ENCODE measurements at places on chromosomes 7 and 10. TPM values are rescaled to one million over a fixed set of nuclear protein-coding genes. Genes with fewer than 3 reads are reported as not detected.

DNA sequence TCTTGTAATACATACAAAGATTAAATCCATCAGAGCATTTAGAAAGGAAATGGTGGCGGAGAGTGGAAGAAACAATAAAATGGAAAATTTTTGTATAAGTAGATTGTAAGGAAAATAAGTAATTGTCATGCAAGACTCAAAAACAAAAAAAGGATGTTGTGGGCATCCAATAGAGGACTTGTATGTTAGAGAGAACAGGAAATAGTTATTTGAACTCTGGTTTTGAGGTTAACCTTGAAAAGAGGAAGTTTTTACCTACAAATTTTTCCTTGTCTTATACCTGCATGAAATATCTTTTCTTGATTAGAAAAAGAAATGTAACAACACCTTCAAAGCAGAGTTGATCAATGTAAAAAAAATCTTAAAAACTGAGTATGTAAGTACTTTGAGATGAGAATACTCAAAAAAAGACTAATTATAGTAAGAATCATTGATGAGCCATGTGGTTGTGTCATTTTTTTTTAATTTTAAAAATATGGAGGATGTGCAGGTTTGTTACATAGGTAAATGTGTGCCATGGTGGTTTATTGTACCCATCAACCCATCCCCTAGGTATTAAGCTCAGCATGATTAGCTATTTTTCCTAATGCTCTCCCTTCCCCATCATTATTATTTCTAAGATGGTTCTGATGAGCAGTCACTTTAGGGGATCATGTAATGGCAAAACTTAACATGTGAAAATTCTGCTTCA lies 11.9 kb downstream of the TMEM106B start:
- no peak for DNase-seq

DNA sequence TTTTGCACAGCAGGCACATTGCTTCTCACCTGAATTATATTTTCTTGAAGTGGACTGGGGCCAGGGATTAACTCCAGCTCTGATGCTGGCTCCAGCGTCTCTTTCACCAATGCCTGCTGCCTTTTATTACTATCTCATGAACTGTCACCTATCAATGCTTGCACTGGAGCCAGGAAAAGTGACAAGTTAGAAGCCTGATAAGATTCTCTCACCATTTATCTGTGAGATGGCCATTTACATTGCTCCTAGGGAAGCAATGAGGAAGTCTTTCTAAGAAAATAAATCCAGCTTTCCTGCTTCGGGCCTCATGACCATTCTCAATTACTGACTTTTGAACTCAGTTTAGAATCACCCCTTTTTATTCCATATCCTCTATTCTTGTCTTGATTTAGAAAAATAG lies 48.5 kb upstream of the LRRTM3 start:
- no peak for DNase-seq

DNA sequence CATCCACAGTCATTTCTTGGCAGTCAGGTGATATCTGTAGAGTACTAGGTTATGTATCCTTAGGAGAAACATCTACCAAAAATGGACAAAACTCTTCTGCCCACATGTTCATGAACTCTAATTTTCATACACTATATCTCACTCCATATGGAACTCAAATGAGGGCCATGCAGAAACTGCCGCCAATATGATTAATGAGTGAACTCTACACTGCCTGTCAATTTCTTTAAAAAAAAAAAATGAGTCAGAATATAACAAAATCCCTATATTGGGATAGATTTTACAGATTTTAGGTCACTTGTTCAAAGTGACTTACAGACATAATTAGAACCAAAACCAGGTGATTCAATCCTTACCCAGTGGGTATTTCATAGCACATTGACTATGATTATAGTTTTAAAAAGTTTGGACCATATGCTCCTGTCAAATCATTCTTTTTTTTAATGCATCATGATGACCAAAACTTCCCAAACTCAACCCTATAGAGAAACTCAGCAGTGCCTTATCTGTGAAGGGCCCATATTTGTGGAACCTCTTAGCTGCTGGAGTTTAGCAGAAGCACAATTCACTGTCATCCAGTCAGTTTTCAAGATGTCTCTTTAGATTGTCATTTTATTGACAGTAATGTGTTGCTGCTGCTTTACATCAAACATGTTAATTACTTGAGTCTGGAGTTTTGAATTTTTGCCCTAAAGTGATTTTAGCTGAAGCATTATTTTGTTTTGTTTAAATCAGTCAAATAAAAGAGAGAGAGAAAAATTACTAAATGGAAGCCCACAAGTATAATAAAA lies 11.1 kb downstream of the LRRN3 start:
- DNase-seq, result no peak

- no peak for DNase-seq
Observed at GRCh38 chr10:71084818-71085126, 127.6 kb upstream of the UNC5B start.

- no peak for DNase-seq
Observed at GRCh38 chr10:22673785-22674572, 40.4 kb downstream of the PIP4K2A start.

GRCh38 chr7:151736403-151736909 lies 140.5 kb downstream of the PRKAG2 start:
- DNase-seq, result peak; percentile 70

IGF2BP3 gene
- total RNA-seq, result 81.5 TPM

All from frontal cortex (tissue), 4 donors.